Stimulated activated CD8-positive, alpha-beta memory T cell treated with anti-CD3 and anti-CD28 coated beads, Interleukin-4, amount 100 ng/mL, for 4 hours (primary cell): ENCODE measurements at places on chromosomes 2 and 18.

- no peak for DNase-seq
Observed at GRCh38 chr2:176558574-176559140, 289.4 kb downstream of the MTX2 start.

GRCh38 chr2:240154606-240155005, 14.1 kb upstream of the OTOS start:
- no peak for DNase-seq

DNA sequence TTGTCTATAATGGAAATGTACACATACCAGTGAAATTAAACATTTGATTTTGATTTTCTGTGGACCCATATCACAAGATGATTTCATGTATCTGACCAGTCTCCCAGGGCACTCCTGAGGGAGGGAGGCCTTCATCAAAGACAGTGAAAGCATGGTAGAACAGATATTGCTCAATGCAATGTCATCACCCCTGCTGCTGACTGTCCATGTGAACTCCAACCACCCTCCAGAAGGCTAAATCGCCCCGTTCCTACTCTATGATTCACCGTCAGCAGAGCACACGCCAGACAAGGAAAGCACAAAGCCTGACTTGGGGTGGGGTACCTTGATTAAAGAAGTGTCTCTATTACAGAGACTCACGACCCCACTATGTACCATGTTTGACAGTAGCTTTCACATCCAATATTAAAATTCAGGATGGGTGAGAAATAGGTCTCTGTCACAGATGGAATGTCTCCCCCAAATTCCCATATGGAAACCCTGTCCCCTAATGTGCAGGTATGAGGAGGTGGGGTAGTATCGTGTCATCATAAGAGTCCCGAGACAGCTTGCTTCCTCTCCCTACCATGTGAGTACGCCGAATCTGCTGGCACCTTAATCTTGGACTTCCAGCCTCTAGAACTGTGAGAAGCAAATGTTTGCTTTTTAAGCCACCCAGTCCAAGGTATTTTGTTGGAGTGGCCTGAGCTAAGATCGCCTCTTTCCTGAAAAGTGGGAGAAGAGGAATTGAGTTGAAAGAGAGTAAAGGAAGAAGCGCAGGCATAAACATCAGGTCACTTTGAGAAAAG, 42.4 kb downstream of the CYB5A start:
- DNase-seq = no peak

- no peak for DNase-seq
Observed at GRCh38 chr18:53422896-53423295, 801.6 kb downstream of the MBD2 start.

DNA sequence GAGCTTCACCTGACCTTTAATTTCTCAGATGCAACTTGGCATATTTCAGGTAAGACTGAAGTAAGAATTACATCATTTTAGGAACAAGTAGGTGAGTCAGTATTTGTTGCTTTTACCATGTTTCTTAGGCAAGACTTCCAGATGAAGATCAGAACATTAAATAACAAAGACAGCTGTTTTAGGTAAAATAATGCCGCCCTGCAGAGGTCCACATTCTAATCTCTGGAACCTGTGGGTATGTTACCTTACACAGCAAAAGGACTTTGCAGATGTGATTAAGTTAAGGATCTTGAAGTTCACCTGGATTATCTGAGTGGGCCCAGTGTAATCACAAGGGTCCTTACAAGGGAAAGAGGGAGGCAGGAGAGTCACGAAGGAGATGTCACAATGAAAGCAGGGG, 39.3 kb downstream of the ICOS start:
- DNase-seq = no peak

DNA sequence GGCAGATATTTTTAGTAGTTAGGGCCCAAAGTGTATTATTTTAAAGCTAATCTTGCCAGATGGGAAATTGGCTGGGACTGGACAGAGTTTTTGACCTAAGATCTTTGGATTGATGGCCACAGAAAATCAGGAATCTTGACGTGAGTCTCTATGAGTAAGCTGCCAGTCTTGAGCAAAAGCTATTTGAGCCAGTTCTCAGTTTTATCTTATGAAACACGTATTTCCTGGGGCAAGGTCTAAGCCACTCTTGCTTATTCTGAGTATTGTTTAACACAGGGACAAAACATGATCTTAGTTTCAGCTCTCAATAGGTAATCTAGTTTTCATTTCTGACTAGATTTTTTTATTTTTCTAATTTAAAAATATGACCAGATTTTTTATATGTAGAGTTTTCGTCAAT, 329.4 kb downstream of the CNTNAP5 start:
- no peak for DNase-seq

- no peak for DNase-seq
Observed at GRCh38 chr2:20108655-20109396, 57.4 kb upstream of the LAPTM4A start.

DNA sequence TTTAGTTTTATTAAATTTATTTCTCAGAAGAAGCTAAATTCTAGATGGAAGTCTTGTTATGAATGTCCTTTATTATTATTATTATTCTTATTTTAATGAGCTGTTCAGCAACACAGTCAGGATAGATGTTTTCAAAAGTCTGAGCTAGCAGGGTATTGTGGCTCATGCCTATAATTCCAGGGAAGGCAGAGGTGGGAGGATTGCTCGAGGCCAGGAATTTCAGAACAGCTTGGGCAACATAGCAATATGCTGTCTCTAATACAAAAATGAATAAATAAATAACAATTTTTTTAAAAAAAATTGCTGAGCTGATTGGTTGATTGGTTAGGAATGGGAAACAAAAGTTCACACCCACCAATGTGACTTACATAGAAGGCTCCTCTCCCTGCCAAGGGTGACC, 274.1 kb upstream of the CYRIA start:
- no peak for DNase-seq

DNA sequence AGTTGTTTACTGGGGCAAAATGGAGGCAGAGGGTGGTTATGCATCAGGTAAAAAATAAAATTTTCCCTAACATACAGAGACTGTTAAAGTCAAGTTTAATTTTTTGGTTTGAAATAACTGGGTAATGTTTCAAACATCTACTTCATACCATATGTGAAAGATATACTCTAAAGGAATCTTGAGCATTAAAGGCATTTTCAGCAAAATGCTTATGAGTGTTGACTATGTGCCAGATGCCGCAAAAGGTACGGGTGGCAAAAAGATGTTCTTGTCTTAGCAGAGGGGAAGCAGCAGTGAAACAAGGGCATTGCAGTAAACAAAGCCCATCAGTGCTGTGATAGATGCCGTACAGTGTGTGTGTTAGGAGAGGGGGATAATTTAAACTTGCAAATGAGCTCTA, 263.1 kb upstream of the ID2 start:
- no peak for DNase-seq

DNA sequence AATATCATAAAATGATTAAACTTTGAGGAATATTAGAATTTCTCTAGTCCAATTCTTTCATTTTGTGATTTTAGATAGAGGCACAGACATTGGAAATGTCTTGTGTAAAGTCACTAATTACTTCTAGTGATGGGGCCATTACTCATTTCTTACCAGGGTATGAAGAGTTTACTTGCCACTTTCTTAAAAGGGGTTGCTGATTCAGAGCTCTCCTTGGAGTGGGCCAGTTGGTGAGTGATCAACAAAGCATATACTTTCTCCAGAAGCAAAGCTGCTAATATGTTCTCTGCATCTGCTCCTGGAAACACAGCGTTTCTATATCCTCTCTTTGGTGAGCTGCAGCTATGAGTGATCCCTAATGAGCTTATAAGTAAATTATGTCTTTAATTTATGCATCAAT, 408.9 kb upstream of the LRATD1 start:
- no peak for DNase-seq

DNA sequence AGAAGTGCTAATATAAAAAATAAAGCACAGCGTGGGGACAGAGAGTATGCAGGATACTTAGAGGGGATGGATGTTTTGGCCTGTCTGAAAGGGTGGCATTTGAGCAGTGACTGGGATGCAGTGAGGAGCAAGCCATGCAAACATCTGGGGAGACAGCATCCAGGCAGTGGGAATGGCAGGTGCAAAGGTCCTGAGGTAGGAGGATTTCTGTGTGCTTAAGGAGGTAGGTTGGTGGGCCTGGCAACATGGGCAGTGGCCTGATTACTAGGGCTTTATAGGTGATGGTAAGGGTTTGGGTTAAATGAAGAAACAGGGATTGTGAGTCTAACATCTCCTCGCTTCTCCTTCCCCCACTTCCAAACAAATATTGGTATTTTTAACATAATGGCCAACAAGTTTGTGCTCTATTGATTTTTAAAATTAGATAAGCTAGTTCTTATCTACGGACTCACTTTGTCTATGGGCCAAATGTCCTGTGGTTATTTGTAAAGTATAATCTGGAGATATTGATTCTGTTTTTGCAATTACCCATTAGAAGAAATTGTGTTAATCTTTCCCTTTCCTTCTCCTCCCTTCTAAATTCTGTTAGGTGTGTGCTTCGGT, 2.4 kb downstream of the AOX1 start:
- DNase-seq = no peak

- no peak for DNase-seq
Observed at GRCh38 chr2:83859553-83859952, 599.5 kb downstream of the SUCLG1 start.

DNA sequence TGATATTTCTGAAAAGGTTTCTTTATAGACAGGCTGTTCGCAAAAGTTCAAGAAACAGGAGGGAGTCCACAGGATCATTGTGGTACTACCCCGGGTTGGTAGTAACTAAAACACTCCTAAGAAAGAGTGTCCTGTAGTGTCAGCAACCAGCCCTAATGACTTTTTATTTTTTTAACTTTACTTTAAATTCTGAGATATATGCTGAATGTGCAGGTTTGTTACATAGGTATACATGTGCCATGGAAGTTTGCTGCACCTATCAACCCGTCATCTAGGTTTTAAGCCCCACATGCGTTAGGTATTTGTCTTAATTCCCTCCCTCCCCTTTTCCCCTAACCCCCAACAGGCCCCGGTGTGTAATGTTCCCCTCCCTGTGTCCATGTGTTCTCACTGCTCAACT, 1396.9 kb upstream of the ZEB2 start:
- no peak for DNase-seq

DNA sequence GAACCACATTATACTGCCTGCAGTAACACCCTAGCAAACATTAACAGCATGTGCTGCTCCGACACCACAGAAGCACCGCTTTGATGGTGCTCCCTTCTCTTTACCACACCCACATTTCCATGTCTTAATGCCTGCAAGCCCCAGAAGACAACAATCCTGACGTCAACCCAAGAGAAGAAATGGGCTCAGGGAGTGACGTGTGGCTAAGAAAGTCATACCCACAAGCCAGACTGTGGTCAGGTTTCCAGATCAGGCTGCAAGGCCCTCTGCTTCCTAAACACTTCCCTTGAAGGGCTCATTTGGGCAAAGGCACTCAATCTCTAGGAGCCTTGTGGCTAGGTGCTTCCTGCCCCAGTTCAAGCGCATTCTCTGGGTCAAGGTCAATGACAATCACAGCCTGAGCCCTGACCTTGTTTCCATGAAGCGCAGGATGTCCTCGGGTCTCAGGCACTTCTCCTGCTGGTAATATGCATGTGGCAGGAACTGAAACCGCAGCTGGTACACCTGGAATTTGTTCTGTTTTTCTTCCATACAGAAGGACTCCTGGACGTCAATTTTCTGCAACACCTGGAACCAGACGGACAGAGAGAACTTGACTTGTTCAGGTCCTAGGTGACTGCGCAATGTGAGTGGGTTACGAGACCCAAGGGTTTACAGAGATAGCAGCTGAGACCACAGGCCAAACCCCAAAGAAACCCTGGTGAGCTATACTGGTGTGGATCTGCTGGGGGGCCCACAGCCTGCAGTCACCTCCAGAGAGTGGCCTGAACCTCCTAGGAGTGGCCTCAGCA, 67.2 kb downstream of the POLR1A start:
- peak; percentile 44 for DNase-seq

DNA sequence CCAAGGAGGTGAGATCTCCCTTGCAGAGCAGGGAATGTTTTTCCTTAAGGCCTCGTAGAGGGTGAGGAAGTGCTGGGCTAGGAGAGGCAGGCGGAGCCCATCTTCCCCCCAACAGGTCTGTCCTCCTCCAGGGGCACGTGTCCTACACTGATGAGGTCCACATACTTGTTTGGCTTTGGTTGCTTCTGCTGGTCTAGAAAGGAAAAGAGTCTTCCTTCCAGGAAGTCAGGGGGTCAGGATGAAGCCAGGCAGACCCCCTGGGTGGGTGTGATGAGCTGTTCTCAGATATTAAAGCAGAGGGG, 6.0 kb downstream of the SH3BP4 start:
- no peak for DNase-seq

- DNase-seq = no peak
Observed at GRCh38 chr2:120174963-120175581, 48.1 kb downstream of the TMEM185B start.

DNA sequence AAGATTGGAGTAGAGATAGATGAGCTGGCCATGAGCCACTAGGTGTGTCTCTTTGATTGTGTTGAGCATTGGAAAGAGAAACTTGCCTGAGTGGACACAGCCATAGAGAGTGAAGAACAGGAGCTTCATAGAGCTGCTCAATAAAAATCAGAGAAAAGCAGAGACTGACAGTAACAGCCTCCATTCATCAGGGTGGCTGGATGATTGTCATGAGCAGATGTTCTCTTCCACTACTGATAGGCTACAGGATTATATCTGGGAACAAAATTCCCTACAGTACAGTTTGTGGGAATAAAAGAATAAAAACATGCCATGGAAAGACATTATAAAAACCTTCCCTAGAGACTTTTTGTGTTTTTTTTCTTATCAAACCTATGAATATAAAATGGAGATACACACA, 404.8 kb upstream of the ACVR2A start:
- no peak for DNase-seq

DNA sequence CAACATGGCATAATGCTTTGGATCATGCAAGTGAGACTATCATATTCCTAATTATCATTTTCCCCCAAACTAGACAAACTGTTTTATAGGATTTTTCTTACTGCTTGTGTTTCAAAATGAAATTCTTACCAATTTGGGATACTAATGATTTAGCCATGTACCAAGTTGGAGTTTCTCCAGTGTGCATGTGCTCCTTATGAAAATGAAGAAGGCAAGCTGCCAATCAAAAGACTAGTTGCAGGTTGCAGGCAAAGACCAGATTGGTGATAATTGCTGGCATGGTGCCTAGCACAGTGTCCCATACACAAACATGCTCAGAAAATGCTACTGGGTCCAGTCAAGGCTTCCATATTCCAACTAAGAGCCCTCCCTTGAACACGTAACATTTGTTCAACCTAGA, 771.8 kb upstream of the FANCL start:
- no peak for DNase-seq

GRCh38 chr2:28096421-28096820, 205.9 kb downstream of the BABAM2 start:
- DNase-seq = no peak

DNA sequence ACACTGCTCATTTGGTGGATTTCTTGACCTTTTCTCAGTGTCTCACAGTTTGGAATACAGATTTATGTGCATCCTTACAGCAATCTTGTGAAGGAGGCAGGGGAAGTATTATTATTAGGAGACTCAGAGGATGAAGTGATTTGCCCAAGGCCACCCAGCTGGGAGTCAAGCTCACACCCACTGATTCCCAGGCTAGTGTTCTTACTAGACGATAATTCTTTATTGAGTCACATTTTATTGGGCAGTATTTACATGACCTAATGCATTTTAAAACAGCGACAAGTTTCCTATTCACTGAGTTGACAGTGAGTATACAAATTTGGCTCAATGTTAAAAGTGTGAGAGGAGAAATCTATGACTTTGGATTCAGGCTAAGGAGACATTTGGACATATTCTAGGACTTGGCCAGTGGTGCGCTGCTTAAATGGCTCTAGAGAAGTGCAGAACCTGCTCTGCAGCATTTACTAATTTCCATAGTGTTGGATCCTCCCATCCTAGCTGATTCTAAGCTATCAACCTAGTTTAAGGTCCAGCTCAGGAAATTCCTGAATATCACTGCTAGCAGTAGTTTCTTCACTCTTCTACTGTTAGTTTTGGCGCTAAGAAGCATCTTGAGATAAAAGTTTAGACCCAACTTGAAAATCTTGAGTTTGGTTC, 199.3 kb downstream of the MTX2 start:
- no peak for DNase-seq
